Mammary epithelial cell (primary cell): ENCODE measurements at places on chromosomes 6 and 20. TPM values are rescaled to one million over a fixed set of nuclear protein-coding genes. Genes with fewer than 3 reads are reported as not detected.

Gene CRISP3
- not detected for polyA plus RNA-seq

Gene STK4
- 17.9 TPM for polyA plus RNA-seq

Gene TRERF1
- polyA plus RNA-seq, result 3.7 TPM

Gene POU5F1
- polyA plus RNA-seq, result 2.6 TPM

Gene MBOAT1
- polyA plus RNA-seq, result 4.6 TPM

Gene TRAPPC3L
- 0.18 TPM for polyA plus RNA-seq

Gene FAM83C
- not detected for polyA plus RNA-seq

Gene RHAG
- not detected for polyA plus RNA-seq

Gene CCN5
- not detected for polyA plus RNA-seq

Gene SLC35D3
- not detected for polyA plus RNA-seq

Gene GPSM3
- 3.9 TPM for polyA plus RNA-seq

Gene PNLDC1
- not detected for polyA plus RNA-seq

Gene TMEM14A
- polyA plus RNA-seq, result 28.4 TPM

Gene BPIFA1
- polyA plus RNA-seq, result not detected

Gene DEFB124
- polyA plus RNA-seq, result not detected

Gene SLC52A3
- 0.02 TPM for polyA plus RNA-seq

Gene PTGIS
- not detected for polyA plus RNA-seq

Gene UBE2C
- 148 TPM for polyA plus RNA-seq

Gene C6orf89
- polyA plus RNA-seq, result 20.7 TPM

Gene BMP6
- 4.2 TPM for polyA plus RNA-seq

Gene MOG
- polyA plus RNA-seq, result not detected

Gene RNF182
- 0.33 TPM for polyA plus RNA-seq

Gene BPI
- not detected for polyA plus RNA-seq

Gene KIZ
- polyA plus RNA-seq, result 19.4 TPM

Gene TTK
- polyA plus RNA-seq, result 13.9 TPM

Gene FOXQ1
- polyA plus RNA-seq, result 3.4 TPM

Gene ZNF165
- 1.2 TPM for polyA plus RNA-seq

Gene TMEM74B
- polyA plus RNA-seq, result 0.67 TPM

Gene TRIM40
- not detected for polyA plus RNA-seq

Gene DPPA5
- not detected for polyA plus RNA-seq

Gene TFAP2A
- polyA plus RNA-seq, result 18.8 TPM

Gene C2
- not detected for polyA plus RNA-seq

Gene CLVS2
- polyA plus RNA-seq, result not detected

Gene TMEM181
- polyA plus RNA-seq, result 14.8 TPM

Gene TRIM39
- 7.4 TPM for polyA plus RNA-seq

Gene SGK1
- polyA plus RNA-seq, result 130 TPM

Gene FBXL4
- 11.3 TPM for polyA plus RNA-seq

Gene HS3ST5
- not detected for polyA plus RNA-seq

Gene RNGTT
- 5.2 TPM for polyA plus RNA-seq

Gene COMMD7
- 28.8 TPM for polyA plus RNA-seq

Gene BTN1A1
- not detected for polyA plus RNA-seq

Gene KCNK5
- polyA plus RNA-seq, result 0.40 TPM
